ENCODE measurements at places on chromosomes 13 and 19.

DNA sequence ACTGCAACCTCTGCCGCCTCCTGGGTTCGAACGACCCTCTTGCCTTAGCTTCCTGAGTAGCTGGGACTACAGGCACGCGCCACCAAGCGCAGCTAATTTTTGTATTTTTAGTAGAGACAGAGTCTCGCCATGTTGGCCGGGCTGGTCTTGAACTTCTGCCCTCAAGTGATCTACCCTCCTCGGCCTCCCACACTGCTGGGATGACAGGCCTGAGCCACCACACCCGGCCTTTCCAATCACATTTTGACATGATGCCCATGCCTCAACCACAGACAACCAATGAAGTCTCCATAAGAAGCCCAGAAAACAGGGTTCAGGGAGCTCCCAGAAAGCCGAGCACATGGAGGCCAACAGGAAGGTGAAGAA is 11.7 kb downstream of the RAB20 start:
- H3K4me1 ChIP-seq, result no peaks in the 10 kb centered on the region
- DNase-seq, result no peak
- no peak overlapping the region for H3K4me3 ChIP-seq
- no peaks in the 10 kb centered on the region for H3K36me3 ChIP-seq
- H3K27ac ChIP-seq, result no peak overlapping the region
- H3K27me3 ChIP-seq, result no peaks in the 10 kb centered on the region

DNA sequence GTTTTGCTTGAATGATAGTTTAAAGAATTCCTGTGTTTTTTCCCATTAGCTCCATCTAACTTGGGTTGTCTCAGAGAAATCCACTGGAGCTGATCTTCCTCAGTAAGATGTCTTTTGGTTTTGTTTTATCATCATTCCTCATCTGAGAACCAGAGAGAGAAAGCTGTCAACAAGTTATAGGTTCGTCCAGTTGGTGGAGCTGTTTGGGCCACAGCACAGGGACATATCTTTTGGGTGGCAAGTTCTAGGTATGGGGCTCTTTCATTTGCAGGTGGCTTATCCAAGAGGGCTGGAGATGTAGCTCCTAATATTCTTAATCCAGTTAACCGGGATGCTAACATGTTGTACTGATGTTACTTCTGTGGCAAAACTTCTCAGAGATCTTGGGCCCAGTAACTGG is 174.2 kb downstream of the KCNRG start:
- H3K27me3 ChIP-seq, result no peaks in the 10 kb centered on the region
- H3K36me3 ChIP-seq, result no peaks in the 10 kb centered on the region
- H3K27ac ChIP-seq, result no peak overlapping the region
- no peak for DNase-seq
- H3K4me3 ChIP-seq, result no peak overlapping the region

- DNase-seq, result no peak
- H3K36me3 ChIP-seq, result no peaks in the 10 kb centered on the region
- H3K27me3 ChIP-seq, result peaks cover 3% of the 10 kb centered on the region
- no peak overlapping the region for H3K4me3 ChIP-seq
- H3K27ac ChIP-seq, result no peak overlapping the region
These were observed 232.5 kb downstream of the SLC7A1 start for GRCh38 chr13:29362849-29363604.

GRCh38 chr19:7083076-7083956 is 13.8 kb downstream of the ZNF557 start:
- no peak overlapping the region for H3K4me3 ChIP-seq
- H3K27ac ChIP-seq, result no peak overlapping the region
- H3K36me3 ChIP-seq, result peaks cover 78% of the 10 kb centered on the region
- DNase-seq, result no peak
- H3K4me1 ChIP-seq, result no peaks in the 10 kb centered on the region
- no peaks in the 10 kb centered on the region for H3K27me3 ChIP-seq

DNA sequence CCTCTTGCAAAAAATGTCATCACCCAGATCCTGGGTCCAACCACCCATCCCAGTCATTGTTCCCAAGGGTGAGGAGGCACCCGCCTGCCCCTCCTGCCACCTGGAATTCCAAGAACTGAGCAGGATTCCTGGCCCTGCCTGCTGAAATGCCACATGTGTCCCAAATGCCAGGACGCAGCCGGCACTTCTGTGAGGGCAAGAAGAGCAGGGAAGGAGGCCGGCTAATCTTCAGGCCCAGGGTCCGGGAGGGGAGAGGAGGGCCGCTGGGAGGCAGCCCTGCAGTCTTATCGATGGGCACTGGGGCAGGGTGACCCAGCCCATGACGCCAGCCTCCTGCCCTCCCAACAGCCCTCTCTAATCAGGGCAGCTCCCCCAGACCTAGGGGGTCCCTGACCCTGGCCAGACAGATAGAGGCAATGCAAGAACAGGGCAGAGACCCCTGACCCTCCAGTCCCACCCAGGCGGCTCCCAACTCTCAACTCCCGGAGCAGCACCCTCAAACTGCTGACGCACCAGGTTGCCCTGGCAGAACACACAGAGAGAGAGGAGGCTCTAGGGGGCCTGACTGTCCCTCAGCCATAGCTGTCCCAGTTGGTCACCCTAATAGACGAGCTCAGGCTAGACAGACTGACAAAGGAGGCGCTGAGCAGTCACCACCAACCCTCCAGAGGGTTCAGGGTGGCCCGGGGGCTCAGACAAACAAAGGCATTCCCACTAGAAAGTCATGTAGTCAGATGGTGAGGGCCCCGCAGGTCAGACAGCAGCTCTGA is 1.5 kb downstream of the MFSD12 start:
- peaks cover 22% of the 10 kb centered on the region for H3K4me1 ChIP-seq
- H3K36me3 ChIP-seq, result no peaks in the 10 kb centered on the region
- H3K4me3 ChIP-seq, result peak overlapping the region; percentile 76
- peak overlapping the region; percentile 77 for H3K27ac ChIP-seq

- H3K4me1 ChIP-seq, result peaks cover 2% of the 10 kb centered on the region
- no peak for DNase-seq
- no peaks in the 10 kb centered on the region for H3K36me3 ChIP-seq
- H3K27ac ChIP-seq, result no peak overlapping the region
These were observed 45.6 kb downstream of the CELF5 start for GRCh38 chr19:3269916-3270671.

- peak within 1 kb of the TSS; percentile 52 for H3K4me3 ChIP-seq
- no peak for DNase-seq
- H3K36me3 ChIP-seq, result no peaks in the 10 kb centered on the region
These were observed at the start of gene ZNF285 for GRCh38 chr19:44401139-44402115. Gene ZNF285 (minus strand): TSS chr19:44401608. CDS start chr19:44397213, 4,395 bp downstream.

DNA sequence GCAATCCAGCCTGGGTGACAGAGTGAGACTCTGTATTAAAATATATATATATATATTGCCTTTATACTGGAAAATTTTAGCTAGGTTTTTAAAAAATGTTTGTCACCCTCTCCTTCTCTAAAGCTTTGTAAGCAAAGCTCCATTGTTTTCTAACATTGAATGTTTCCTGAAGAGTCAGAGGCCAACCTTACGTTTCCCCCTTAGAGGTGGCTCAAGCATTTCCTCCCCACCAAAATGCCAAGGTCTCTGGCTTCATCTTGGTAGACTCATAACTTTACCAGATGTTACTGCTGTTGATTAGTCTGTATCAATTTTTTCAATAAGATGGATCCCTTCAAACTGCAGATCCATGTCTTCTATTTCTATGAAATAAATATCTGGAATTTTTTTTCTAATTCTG is 25.2 kb upstream of the IPO5 start:
- DNase-seq, result no peak
- H3K4me3 ChIP-seq, result no peak overlapping the region
- H3K27ac ChIP-seq, result no peak overlapping the region
- no peaks in the 10 kb centered on the region for H3K4me1 ChIP-seq
